ENCODE measurements at places on chromosomes 6 and 20.

- DNase-seq: no peak
These were observed 35.0 kb downstream of the FAM50B start for GRCh38 chr6:3884007-3884745.

DNA sequence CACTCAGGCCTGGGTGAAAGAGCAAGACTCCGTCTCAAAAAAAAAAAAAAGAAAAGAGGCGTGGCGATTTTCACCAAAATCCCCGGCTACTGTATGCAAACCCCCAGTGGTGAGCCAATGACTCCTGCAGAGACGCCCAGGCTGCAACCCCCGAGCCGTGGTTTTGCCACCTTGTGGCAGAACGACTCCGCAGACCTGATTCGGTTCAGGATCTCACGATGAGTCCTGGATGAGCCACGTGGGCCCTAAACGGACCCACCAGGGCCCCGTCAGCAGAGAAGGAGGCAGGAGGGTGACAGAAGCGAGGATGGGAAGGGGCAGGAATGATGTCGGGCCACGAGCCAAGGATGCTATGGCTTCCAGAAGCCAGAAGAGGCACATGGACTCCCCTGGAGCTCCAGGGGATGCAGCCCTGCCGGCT lies 42.5 kb downstream of the SLC2A4RG start:
- no peak for DNase-seq

GRCh38 chr6:132272776-132273175 lies 128.5 kb downstream of the MOXD1 start:
- no peak for DNase-seq

DNA sequence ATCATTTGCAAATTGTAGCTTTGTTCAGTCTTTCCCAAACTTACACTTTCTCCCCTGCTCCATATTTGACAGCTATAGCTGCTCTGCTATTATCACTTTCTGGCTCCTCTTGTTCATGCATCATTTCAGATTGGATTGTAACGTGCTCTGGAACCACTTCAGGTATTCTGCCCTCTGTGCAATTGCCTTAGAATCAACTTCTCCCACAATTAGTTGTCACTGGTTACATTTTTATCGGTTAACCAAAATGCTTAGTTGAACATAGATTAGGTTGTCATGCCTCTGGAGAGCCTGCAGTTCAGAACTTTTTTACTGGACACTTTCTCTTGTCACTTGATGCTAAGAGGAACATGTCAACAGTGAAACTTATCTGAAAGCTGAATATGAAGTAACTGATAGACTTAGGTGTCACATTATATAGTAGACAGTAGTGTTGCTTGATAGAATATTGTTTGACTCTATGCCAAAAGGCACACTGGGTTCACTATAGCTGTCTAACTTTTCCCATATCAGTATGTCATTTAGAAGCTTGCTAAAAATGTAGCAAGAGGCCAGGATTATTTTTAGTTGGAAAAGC lies 127.7 kb upstream of the PTPRK start:
- DNase-seq: no peak

- no peak for DNase-seq
These were observed 2.0 kb downstream of the MYB start for GRCh38 chr6:135183002-135183531.

Measured in tibial artery (tissue), 4 donors.